ENCODE measurements at places on chromosomes 6 and 20.

GRCh38 chr6:13396241-13396792 is 68.0 kb upstream of the TBC1D7 start:
- DNase-seq: no peak

DNA sequence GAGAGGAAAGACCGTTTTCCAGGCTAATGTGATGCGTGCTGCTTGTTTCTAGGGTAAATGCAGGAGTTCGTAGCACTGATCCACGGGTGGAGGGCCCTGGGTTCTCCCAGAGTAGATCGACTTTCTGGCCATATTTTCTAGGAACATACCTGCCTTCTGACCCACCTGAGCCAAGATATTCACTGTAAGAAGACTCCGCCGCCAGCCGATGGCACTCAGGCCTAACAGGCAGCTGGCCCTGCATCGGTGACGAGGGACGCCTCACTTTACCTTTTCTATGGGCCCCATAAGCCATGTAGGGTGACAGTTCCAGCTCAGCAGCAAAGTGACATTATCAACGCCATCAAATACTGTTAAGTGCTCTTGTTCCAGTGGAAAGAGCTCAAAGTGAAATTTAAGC is 30.2 kb upstream of the FRMD1 start:
- DNase-seq: no peak

DNA sequence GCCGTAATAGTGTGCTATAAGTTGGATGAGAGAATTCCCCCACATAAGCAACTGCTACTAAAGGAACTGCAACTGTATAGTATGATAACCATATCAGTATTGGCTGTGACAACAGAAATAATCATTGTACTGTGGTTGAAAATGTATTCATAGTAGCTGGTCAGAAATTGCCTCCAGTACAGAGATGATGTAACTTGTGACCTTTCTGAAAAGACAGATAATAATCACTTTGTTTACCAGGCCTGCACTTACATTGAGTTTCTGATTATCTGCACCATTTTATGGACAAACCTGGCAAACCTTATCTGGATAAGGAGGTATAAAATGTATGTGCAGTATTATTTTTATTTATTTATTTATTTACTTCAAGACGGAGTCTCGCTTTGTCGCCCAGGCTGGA is 19.0 kb downstream of the CFAP206 start:
- no peak for DNase-seq

DNA sequence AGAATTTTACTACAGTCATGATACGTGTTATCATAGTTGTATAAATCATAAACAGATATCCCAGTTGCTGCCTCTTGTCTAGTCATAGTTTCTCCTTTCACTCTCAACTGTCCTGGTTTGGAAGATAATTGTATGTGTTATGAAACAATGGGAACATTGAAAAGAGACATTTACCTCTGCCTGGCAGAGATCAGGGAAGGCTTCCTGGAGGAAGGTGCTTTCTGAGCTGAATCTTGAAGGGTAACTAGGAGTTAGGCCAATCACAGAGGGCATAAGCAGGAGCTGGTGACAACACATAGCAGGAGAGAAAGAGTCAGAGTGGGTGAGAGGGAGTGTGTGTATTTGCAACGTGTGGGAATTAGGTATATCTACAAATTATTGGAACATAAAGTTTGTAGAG is 5.4 kb downstream of the ASXL1 start:
- DNase-seq: no peak

DNA sequence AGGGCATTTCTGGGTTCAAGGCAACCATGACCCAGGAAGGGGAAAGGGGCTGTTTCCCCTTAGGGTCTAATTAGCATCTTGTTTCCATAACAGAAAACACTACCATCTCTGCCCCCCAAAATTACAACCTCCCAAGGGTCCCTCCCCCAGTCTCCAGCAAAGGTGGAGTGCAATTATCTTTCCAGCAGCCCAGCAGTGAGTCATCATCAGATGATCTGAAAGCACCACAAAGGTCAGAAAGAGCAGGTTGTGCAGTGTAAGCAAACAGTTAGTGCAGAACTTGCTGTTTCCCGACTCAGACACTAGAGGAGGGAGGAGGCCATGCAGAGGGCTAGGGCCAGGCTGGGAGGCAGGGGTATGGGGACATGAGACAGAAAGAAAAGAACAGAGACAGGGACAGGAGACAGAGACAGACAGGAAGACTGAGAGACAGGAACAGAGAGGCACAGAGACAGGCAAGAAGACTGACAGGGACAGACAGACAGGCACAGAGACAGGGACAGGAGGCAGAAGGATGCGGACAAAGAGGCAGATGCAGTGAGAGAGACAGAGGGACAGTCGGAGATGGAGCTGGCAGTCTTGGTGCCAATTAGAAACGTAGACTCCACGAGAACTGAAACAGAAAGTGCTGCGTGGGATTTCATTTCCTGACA is 62.5 kb downstream of the PYGB start:
- peak; percentile 98 for DNase-seq

DNA sequence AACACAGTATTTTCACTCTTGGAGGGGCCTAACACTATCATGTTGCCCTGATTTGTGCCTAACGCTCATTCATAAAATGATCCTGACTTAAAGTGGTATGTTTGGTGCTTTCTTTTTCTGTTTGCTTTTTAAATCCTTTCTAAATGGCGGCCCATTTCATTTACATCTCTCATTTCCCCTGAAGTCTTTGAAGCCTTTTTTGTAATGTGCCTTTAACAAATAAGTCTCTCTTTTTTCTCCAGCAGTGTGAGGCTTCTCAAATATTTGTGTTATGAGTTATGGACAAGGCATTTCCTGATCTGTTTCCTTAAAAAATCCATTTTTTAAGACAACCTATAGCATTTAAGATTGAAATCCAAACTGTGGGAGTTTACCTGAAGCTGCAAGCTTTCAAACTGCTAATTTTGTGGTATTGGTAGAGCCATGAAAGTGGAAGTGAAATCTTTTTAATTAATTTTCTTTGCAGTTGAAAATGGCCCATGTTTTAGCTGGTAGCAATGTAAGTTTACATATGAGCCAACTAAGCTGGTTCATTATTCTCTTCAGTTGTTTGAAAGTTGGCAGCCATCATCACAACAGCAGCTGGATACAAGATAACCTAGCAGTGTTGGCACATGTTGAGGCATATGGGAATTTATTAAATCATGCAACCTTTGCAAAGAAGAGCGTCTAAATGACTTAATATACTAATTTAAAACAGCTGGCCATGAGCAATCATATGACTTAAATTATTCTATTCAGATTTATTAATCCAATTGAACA is 469.7 kb downstream of the CDKAL1 start:
- peak; percentile 59 for DNase-seq

GRCh38 chr20:52438326-52438963 is 246.9 kb upstream of the ZFP64 start:
- DNase-seq: no peak

DNA sequence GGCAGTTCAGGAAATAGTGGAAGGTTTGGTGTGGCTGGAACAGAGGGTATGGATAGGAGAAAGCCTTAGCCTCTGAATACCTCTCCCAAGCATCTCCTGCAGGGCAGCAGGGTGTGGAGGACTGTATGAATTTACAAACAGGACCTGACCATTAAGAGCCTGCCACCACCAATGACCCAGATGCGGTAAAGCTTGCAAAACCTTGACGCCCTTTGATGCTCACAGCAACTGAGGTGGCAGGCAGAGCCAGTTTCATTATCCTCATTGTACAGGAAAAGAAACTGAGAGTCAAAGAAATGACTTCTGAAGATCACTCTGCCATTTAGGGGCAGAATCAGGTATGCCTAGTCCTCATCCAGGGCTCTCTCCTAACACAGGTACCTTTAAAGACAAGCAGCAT is 2.4 kb downstream of the HM13 start:
- DNase-seq: no peak

- DNase-seq: no peak
Observed at GRCh38 chr6:83113258-83113657, 45.8 kb downstream of the DOP1A start.

DNA sequence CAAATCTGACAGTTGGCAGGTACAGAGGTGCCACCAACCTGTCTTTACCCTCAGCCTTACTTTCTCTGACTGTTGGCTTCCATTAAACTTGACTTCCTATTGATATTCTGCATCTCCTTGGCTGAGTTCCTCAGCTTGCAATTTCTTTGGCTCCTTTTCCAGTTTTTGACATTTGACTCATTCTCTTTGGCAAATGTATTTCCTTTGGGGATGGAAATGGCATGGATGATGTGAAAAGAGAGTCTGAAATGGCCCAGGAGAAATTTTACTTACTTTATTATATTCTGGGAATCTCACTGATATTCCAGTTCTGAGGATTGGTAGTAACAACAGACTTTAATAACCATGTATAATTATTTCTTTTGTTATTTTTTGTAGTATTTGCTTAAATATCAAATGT is 255.2 kb downstream of the CD109 start:
- no peak for DNase-seq

GRCh38 chr20:59104831-59105230 is 58.8 kb upstream of the ZNF831 start:
- DNase-seq: no peak

DNA sequence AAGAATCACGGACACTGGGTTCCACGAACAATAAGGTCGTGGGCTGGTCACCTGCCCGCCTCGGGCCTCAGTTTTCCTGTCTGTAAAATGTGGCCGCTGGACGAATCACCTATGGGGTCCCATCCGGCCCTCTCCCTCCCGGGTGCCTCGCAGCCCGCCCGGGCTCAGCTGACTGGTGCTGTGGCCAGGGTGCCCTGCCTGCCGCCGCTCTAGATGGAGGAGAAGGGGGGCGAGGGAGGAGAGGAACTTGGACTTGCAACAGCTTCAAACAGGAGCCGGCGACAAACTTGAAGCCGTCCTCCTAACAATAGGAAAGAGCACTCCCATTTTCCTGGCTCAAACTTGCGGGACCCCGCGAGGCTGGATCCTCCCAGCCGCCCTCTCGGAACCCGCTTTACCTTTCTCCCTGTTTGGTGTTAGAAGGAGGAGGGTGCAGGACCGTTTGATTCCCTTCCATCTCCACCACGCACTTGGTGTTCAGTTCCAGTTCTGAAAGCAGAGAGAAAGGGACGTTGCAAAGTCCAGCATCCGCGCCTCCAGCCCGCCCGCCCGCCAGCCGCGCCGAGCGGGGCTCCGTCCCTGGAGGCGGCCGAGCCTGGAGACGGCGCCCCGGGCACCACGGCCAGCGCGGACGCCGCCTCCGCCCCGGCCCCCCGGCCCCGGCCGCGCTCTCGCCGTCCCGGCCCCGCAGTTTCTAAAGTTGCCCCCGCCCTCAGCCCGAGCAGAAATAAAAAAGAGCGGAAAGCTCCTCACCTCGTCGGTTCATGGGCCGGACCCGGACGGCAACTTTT is 584 bp downstream of the KIF13A start:
- DNase-seq: peak; percentile 54

GRCh38 chr6:145723646-145724045 is 11.7 kb downstream of the EPM2A start:
- no peak for DNase-seq

DNA sequence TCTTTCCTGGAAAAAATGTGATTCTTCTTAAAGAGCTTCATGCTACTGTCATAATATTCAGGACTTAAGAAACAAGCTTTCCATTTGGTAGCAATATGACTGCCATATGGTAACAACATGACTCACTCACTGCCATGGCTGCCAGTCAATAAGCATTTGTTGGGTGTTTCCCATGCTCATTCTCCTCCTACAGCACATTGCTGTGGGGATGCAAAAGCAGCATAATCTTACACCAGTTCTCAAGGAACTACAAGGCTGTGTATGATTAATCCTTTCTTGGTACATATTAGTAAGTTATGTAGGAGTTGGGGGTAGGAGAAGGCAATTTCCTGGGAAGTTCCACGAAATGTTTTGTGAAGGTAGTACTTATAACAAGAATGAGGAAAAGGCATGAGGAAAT is 76.7 kb downstream of the CEP162 start:
- no peak for DNase-seq

GRCh38 chr6:46605091-46605797 is 47.4 kb downstream of the CYP39A1 start:
- no peak for DNase-seq

GRCh38 chr20:50498071-50498776 is 12.0 kb upstream of the PTPN1 start:
- no peak for DNase-seq

DNA sequence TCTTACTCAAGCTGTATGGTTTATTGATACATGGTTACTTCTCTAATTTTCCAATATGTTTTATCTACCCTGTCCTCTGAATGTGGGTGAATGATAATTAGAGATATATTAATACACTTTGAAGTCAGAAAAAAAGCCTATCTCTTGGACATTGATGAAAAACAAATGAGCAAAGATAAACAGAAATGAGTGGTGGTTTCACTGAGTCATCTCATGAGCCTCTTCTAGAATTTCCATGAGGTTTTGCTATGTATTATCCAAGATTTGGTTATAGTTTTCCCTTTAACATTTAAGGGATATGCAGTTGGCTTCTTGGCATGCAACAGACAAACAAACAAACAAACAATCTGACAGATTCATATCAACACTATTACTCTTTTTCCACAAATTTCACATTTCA is 586.8 kb downstream of the RFPL4B start:
- no peak for DNase-seq

- DNase-seq: peak; percentile 33
Observed at GRCh38 chr6:72260489-72260888, 361.4 kb upstream of the KCNQ5 start.

DNA sequence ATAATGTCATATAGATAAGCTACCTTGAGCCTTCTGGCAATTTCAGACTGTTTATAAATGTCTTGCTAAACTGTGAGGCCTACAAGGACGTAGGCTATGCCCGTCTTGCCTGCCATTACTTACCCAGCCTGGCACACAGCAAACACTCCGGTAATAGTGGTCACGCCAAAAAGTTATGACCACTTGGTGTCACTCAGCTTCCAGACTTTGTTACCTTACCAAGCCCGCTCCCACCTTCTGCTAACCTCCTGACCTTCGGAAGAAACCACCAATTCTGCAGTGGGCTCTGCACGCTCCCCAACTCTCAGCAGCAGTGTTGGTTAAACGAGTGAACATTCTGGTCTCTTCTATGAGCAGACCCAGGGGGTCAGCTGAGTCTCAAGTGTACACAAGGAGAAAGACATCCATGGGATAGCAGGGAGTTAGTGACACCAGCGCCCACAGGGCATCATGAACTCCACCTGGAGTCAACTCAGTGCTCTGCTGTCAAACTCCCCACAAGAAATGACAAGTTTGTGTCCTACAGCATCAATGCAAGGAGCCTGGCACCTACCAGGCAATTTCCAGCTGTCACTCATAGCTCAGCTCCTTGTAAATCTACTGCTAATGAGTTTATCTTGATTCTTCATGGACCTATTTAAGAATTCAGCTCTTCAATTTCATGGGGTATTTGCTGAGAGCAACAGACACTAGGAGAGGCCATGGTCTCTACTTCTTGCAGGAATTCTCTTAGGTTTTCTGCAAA is 119.9 kb downstream of the TTLL2 start:
- DNase-seq: no peak

- DNase-seq: peak; percentile 41
Observed at GRCh38 chr20:49384437-49385434, 97.7 kb downstream of the KCNB1 start.

- no peak for DNase-seq
Observed at GRCh38 chr6:117906507-117906957, 532 bp upstream of the SLC35F1 start.

GRCh38 chr6:15389765-15390723 is 144.2 kb downstream of the JARID2 start:
- DNase-seq: peak; percentile 17

Data from HS-27A (cell line).